Stimulated activated CD4-positive, alpha-beta T cell treated with anti-CD3 and anti-CD28 coated beads, TNF-alpha, amount 100 ng/mL, for 4 hours (primary cell): ENCODE measurements at places on chromosomes 1 and 21.

DNA sequence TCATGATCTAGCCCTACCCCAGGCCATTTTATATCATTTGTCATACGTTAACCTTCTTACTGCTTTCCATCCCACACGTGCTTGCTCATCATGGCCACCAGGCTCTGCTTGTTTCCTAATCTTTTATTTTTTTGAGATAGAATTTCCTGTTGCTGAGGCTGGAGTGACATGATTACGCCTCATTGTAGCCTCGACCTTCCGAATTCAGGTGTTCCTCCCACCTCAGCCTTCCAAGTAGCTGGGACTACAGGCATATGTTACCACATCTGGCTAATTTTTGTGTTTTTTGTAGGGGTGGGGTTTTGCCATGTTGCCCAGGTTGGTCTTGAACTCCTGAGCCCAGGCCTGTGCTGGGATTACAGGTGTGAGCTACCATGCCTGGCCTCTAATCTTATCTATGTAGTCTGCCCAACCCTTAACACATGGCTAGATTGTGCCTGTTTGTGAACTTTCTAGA lies 3.3 kb downstream of the UAP1 start:
- no peak for DNase-seq

GRCh38 chr1:171350594-171350993 lies 36.6 kb downstream of the FMO4 start:
- DNase-seq, result no peak

DNA sequence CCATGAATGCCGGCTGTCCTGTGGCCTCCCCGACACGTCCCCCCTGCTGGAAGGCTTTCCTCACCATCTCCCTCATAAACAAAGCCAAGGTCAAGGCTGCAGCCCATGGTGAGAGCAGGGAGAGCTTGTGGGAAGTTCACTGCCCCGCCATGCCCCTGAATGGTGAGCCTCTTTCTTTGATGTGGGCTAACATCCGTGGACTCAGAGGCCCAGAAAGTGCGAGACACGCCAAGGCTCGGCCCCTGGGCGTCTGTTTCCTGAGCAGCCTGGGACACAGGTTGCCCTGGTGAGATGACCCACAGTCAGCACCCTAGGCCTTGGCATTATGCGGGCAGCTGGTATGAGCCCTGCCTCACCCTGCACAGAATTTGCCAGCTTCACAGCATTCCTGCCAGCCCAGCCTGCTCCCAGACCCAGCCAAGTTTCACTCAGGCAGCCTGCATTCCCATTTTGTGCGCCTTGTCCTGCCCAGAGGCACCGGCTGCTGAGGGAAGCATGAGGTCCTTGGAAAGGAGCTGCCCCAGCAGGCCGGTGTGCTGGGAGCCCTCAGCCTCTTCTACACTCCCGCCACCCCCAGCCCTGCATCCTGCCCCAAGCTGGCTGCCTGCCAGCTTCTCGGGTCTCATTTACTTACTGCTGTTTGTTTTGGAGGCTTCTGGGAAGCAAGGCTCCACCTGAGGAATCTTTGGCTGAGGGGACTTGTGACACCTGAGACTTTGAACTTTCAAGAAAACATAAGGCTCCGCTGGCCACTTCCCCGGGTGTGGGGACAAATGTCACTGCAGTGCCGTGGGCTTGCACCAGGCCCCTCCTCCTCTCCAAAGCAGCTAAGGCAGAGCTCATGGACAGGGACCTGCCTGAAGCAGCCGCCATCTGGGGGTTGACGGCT lies 31.9 kb downstream of the NEK2 start:
- no peak for DNase-seq

DNA sequence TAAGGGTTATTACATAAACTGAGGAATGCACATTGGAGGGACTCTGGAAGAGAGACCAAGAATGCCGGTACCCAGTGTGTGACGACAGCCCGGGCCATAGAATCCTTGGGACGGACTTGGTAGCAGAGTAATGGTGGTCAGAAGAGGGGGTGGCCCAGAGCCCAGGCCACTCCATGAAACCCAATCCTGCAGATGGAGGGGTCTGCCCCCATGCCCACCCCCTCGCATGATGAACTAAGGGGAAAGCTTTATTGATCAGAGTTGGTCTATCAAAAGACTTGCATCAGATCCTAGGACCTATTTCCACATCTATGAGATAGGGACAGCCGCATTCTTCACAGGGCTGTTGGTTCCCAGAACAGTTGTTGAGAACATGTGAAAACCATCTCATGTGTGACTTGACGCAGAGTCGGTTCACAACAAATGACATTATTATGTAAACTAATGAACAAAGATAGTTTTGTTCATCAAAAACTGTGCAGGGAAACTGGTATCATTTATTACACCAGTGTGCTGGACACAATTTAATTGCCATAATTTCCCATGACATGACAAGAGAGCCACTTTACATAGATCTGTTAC lies 21.5 kb upstream of the SDC3 start:
- DNase-seq, result no peak
